ENCODE measurements at places on chromosomes 13 and 19.

GRCh38 chr19:57110592-57111328 is 9.0 kb upstream of the USP29 start:
- no peak for DNase-seq

DNA sequence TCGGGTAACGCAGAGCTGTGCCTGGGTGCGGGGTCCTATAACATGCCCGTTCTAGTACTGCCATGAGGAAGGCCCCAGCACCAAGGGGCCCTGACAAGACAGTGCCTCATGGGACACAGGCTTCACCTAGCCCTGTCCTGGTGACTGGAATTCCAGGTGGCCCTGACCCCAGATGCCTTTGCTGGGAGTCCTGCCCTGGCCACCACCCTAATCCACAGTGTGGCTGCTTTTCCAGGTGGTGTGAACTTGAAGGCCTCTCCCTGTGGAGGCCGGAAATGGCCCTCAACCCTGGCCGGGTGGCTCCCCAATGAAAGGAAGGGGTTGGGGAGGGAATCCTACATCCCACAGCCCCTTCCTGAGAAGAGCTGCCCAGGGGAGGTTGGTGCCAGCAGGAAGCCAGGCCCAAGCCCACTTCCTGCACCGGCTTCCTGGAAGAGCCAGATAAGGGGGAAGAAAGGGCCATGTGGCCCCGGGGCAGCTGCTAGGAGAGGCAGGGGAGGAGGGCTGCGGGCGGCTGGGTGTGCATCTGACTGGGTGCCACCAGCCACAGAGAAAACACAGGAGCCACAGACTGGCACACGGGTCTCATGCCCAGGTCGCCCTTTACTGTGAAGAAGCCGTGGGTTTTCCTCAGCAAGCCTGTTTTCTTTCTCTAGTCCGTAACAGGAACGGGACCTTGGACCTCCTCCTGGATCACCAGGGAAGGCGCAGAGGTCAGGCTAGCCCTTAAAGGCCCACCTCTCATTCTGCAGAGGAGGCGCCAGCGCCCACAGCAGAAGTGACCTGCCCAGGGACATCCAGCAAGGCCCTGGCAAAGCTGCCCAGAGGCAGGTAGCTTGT is 4.7 kb downstream of the LSM4 start:
- peak; percentile 43 for DNase-seq

GRCh38 chr19:960020-960419 is 24.1 kb upstream of the WDR18 start:
- DNase-seq = no peak

- no peak for DNase-seq
Observed at GRCh38 chr13:40115426-40115825, 460.0 kb downstream of the COG6 start.

DNA sequence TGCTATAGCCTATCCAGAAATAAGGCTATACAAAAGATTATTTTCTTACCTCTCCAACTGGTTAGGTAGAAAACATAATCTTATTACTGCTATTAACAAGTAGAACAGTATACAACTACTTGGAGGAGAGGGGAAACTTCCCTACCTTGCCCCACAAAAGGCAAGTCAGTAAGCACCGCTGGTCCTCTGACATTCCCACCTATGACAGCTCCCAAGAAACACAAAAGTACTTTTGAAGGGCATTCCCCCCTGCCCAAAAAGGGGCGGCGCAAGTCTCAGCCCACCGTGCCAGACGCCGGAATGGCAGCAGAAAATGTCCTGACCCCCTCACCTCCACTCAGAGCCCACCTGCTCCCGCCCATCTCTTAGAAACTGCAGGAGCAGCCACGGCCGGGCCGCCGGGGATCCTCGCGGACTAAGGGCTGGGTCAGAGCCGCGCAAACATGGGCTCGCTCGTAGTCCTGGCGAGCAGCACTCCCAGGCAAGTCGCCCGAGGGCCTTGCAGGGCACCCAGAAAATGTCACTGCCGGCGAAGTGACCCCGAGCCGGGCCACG is 437 bp downstream of the SUCLA2 start:
- no peak for DNase-seq

GRCh38 chr13:26307701-26308100 is 53.8 kb downstream of the CDK8 start:
- no peak for DNase-seq

DNA sequence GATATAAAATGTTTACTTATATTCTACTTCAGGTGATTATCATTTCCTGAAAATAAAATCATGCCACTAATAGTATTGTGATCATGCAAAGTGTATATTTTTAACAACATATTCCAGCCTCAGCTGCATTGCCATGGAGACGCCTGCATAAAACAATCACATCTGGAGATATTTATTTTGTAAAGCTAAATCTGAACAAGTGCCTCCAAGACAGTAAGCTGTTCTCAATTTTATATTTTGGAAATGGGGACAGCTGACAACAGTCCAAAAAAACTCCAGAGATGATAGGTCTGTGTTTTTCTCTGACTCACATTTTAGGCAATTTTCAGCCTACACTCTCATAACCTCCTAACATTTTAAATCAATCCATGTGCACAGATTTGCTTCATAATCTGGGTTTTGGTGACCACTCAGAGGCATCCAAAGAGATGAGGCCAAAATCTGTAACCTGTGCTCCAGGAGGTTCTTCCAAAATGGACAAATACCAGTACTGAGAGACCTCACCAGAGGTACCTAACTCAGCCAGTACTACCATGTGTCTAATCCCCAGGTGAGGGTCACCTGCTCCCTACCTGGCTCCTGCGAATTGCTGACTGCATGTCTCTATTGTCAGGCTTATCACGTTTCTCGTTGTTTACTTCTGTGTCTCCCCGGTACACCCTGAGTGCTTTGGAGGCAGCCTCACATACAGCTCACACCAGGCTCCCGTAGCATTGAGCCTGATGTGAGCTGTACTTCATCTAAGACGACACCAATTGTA is 62.7 kb downstream of the COL4A1 start:
- no peak for DNase-seq

DNA sequence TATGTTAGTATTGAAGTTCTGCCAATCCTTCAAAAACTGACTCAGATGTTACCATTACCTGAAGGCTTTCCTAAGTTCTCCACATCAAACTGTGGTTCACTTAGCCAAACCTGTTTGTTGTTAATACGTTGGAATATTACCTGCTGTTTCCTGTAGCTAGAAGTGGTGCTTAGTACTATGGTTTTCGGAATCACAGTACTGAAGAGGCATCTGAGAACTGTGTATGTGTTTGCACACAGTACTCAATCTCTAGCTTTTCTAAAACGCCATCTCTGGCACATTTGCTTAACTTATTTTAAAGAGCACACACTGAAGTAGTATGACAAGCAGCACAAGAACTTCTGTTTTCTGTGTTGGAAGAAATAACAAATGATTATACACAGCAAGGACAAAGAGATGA is 248.2 kb downstream of the SHISA2 start:
- DNase-seq = no peak

- no peak for DNase-seq
Observed at GRCh38 chr13:25886438-25887214, 165.2 kb downstream of the SHISA2 start.

GRCh38 chr13:40132249-40132648 is 476.8 kb downstream of the COG6 start:
- no peak for DNase-seq

- no peak for DNase-seq
Observed at GRCh38 chr19:42378225-42379215, 11.6 kb downstream of the CNFN start.

DNA sequence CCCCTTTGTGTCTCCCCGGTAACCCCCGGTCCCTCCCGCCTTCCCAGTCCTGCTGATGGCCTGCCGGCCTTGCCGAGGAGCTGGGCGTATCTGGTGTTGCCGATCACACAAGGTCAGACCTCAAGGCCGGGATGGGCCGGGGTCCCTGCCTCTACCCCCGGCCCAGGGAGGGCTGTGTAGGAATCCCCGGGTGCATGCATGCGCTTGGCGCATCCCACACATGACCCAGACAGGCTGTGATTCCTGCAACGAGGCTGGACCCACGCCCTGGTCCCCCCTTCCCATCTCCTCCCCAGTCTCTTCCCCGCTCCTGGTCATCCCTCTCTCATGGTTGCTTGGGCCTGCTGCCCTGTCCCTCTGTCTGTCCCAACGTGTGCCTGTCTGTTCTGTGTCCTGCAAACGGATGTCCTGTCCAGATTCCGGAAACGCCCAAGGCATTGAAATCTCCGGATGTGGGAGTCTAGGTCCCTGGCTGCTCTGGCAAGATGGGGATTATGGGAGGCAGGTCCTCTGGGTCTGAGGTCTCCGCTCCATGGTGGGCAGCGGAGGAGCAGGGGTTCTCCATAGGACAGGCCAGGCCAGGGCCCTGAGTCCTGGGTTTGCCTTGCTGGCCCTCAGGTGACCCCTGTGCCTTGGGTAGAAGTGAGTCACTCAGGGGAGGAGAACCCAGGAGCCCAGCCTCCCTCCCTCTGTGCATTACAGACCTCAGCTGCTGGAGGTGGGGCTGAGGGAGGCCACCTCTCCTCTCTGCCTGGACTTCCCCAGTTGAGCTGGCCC is 1.6 kb downstream of the PKN1 start:
- peak; percentile 32 for DNase-seq

DNA sequence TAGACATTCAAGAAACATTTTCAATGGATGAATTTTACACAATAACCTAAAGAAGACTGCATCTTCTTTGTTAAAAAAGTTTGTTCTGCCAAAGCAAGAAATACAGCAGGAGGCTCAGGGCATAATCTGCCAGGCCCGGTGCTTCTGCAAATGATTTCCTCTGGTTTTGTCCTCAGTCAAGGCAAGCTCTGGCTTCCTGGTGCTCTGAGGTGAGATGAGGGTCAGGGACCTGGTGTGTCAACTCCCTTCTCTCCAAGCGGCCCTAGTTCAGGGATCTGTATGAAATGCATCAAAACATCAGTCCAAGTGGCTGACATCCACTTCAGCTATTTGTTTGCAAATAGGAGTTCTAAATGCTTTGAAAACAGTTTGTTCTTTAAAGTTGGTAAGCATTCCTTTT is 31.6 kb downstream of the LACC1 start:
- DNase-seq = no peak

GRCh38 chr13:44234566-44234965 is 139.1 kb upstream of the SERP2 start:
- DNase-seq = no peak

GRCh38 chr19:6126335-6126974 is 9.0 kb upstream of the ACSBG2 start:
- no peak for DNase-seq

DNA sequence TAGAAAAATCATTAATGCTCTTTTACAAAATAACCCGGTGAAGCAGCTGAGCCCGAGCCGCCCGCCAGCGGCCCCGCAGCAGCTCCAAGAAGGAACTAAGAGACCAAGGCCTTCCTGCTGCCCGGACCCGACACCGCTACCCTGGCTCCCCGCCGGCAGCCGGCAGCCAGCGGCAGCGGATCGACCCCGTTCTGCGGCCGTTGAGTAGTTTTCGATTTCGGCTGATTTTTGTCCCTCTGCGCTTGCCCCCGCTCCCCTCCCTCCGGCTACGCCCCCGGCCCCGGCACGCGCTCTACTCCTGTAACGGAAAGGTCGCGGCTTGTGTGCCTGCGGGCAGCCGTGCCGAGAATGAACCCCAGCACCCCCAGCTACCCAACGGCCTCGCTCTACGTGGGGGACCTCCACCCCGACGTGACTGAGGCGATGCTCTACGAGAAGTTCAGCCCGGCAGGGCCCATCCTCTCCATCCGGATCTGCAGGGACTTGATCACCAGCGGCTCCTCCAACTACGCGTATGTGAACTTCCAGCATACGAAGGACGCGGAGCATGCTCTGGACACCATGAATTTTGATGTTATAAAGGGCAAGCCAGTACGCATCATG is at the start of gene PABPC3:
TSS of gene PABPC3 (plus strand) at position 286 of the 603 bp plus-strand sequence. CDS start at position 349, 63 bp downstream.
- no peak for DNase-seq

- DNase-seq = peak; percentile 50
Observed at GRCh38 chr19:8017808-8018207, 12.4 kb upstream of the ELAVL1 start.

DNA sequence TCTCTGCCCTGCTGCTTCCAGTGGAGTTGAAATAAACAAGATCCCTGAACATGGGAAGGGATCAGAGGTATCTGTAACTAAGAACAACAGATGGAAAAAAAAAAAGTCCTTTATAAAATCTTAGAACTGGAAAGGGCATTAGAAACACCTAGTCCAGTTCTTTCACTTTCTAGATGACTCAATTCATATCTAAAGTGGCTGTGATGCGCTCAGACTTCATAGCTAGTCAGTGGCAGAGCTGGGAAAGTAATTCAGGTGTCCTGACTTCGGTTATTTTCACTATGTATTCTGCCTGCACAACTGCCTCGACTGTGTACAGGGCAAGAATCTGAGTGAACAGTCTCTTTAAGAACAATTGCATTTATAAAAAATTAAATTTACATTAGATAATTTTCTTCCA is 151.8 kb upstream of the TMTC4 start:
- no peak for DNase-seq

- DNase-seq = no peak
Observed at GRCh38 chr19:29596885-29597525, 9.1 kb upstream of the POP4 start.

DNA sequence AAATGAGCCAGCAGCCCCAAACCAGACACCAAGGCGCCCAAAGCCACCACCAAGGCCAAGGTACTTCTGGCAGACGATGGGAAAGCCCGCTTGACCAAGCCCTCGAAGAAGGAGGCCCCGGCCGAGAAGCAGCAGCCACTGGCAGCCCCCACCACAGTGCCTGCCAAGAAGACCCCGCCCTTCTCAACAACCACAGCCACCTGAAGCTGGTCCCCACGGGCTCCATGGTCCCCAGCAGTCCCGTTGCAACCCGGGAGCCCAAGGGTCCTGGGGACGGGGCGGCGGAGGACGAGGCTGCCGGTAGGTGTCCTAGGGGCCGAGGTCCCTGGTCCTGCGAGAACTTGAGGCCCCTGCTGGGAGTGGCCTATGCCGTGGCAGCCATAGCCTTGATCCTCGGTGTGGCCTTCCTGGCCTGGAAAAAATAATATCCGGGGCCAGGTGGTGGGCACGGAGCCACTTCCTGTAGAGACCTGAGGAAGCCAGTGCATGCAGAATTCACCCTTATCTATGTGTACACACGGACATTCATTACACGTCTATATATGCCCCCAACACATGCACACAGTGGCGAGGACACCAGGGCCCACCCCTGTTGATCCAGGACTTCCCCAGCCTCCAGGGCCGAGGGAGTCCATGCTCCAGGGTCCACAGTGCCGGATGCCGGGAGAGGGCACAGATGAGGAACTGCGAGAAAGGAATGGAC is 13.8 kb downstream of the C1QTNF9 start:
- DNase-seq = no peak

- DNase-seq = no peak
Observed at GRCh38 chr19:45173816-45174215, 4.2 kb downstream of the TRAPPC6A start.

- DNase-seq = no peak
Observed at GRCh38 chr13:27896726-27897125, 23.1 kb upstream of the PDX1 start.
